ENCODE measurements at places on chromosomes 7 and 10.

DNA sequence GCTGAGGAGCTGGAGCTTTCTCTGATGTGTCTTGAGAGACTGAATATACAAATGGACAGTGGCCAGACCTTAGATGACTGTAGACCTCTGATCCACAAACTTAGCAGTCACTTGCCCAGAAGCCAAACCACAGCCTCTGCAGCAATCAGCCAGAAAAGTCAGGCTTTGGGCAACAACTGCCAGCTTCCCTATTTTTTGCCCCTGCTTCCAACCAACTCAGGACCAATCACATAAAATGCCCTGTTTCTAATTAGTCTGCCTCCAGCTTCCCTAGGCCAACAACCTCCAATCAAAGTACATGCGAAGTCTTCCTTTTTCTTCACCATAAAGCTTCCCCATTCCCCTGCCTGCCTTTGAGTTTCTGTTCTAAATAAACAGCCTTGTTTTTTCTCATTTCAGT is 37.8 kb upstream of the CACUL1 start:
- no peak for DNase-seq

DNA sequence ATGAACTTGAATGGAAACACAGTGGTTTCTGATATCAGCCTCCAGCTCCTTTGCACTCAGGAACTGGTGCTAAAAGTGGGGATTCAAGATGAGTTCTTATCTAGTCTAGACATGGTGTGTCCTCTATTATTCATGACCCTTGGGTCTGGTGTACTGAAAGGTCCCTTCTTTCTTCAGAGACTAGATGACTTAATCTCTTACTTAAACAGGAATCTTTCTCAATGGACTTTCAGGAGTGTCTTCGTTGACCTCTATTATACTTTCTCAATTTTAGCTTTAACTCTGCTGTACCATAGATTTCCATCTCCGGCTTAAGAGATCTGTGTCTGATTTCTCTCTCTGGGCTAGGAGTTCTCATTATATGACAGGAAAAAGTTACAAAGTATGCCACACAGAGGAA is 83.5 kb upstream of the INHBA start:
- no peak for DNase-seq

GRCh38 chr7:78279457-78279856 is 480.9 kb downstream of the PHTF2 start:
- DNase-seq: no peak

DNA sequence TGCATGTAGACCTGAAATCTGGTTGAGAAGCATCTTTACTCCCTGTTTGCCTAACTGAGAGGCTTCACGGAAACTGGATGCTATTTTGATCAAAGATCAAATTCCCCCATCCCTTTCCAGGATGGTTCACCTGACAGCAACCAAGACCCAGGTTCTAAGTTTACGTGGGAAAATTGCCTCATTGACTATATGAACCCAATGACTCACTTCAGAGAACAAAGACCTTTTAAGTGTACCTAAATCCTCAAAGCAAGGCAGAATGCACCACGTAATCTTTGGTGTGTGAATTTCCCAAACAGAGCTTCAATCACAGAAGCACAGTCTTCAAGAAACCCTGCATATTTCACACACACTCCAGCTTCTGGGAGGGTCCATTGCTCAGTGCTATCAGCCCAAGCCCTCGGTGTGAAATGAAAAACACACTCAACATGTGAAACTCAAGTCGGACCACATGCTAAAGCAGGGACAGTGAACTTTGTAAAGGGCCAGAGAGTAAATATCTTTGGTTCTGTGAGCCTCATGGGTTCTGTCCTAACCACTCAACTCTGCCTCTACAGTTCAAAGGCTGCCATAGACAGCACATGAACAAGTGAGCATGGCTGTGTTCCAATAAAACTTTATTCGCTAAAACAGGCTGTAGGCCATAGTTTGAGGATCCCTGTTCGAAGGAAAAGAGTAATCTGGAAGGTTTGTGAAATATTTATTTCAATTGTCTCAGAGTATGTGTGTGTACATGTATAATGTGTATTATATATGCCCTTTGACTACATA is 275.6 kb upstream of the FOXK1 start:
- no peak for DNase-seq

DNA sequence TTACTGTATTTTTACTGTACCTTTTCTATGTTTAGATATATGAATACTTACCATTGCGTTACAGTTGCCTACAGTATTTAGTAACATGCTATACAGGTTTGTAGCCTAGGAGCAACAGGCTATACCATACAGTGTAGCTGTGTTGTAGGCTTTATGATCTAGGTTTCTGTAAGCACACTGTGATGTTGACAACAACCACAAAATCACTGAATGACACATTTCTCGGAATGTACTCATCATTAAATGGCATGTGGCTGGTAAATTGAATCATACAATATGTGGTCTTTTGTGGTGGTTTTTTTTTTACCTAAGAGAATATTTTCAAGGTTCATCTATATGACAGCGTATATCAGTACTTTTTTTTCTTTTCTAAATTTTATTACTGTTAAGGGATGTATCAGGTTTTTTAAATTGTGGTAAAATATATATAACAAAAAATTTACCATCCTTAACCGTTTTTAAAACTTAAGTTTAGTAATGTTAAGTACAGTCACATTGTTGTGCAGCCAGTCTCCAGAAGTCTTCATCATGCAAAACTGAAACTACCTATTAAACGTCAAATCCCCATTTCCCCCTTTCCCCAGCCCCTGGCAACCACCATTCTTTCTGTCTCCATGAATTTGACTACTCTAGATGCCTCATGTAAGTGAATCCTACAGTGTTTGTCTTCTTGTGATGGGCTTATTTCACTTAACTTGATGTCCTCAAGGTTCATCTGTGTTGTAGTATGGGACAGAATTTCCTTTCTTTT is 21.5 kb downstream of the BTAF1 start:
- no peak for DNase-seq

DNA sequence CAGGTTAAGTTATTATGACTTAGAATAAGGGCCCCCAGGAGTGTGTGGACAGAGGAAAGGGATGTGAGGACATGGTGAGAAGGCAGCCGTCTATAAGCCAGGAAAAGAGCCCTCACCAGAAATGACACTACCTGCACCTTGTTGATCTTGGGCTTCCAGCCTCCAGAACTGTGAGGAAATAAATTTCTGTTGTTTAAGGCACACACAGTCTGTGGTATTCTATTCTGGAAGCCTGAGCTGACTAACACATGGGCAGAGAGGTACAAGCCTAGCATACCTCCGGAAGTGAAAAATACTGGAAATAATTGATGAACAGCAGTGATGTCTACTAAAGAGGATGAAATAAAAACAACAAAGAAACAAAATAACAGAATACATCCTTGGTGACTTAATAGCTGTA is 46.1 kb upstream of the GRB10 start:
- no peak for DNase-seq

- DNase-seq: no peak
Measured at GRCh38 chr10:120336911-120337540, 120.0 kb upstream of the PLPP4 start.

GRCh38 chr10:49134327-49134726 is 506 bp upstream of the FAM170B start:
- no peak for DNase-seq

DNA sequence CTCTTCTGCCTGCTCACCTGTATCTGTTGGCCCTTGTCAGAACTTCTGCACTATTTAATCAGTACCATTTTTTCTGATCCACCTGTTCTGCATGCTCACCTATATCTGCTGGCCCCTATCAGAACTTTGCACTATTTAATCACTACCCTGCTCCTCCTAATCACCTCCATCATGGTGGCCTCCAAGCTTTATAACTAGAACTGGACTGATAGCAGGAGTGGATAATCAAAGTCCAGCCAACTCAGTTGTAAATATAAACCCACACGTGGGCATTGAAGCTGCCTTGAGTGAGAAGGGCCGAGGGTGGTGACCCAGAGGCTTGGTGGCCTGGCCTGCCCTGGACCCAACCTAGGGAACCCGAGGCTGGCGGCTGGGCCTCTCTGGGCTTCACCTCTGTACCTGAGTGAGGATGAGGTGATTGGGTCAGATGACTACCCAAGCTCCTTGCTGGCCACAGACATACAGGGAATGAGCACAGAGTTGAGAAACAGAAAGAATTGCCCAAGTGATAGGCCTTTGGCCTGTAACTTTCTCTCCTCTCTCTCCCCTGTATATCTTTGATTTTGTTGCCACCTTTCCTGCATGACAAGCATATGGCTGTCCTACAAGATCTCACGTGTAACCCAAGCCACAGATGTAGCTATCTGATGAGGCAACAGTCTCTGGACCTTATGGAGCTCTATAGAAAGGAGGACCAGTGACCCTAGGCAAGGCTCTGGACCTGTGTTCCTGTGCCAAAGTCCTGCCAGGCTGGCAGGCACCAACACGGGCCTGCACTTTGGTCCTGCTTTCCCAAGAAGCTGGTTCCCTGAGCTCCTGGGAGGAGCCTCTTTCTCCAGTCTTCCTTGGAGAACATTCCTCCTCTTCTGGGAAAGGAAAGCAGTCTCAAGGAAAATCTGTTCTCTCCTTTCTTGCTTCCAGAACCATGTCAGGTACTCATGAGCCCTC is 23.4 kb upstream of the FAM3C start:
- DNase-seq: no peak

DNA sequence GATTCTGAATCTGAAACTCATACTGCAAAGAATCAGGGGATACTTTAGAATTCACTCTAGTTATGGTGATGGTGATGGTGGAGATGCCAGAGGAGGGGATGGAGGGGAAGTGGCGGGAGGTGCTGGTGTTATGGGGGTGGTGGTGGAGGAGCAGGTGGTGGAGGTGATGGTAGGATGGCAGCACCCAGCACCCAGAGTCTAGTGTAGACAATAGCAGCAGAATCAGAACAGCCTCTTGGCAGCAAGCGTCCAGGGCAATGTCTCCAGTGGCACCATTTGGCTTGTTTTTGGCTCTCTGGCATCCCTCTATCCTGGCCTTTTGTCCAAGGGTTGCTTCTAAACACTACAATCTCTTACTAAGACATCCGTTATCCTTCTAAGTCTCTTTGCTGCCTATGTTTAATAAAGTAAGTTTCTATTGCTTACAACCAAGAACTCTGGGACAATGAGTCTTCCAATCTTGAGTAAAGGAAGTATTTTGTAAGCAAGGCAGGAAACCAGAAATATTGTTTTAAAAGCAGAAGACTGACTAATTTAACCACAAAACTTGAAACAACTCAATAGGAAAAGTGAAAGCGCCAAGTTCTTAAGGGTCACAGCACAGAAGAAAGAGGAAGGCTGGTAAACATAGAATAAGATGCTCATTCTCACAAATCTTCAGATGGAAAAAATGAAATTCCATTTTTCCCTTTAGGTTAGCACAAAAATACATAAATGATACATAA is 42.4 kb upstream of the GDF10 start:
- no peak for DNase-seq

GRCh38 chr7:48421357-48421756 is 250.1 kb downstream of the ABCA13 start:
- no peak for DNase-seq

DNA sequence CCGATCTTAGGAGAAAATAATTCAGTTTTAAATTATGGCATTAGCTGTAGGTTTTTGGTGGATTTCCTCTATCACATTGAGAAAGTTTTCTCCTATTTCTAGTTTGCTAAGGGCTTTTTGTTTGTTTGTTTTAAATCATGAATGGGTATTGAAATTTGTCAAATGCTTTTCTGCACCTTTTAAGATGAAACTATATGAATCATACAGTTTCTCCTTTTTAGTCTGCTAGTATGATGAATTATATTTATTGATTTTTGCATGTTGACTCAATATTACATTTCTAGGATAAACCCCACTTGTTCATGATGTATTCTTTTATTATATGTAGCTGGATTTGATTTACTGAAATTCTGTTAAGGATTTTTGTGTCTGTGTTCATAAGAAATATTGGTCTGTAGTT is 70.3 kb upstream of the PIP4K2A start:
- DNase-seq: no peak

GRCh38 chr10:22988581-22989360 is 60.9 kb downstream of the ARMC3 start:
- DNase-seq: no peak

GRCh38 chr7:116500078-116500853 is 728 bp downstream of the CAV2 start:
- no peak for DNase-seq

- no peak for DNase-seq
Measured at GRCh38 chr10:12772797-12773587, 228.5 kb downstream of the CCDC3 start.

Data from mesothelial cell of epicardium (in vitro differentiated cells).